ENCODE measurements at places on chromosomes 2 and 18.

DNA sequence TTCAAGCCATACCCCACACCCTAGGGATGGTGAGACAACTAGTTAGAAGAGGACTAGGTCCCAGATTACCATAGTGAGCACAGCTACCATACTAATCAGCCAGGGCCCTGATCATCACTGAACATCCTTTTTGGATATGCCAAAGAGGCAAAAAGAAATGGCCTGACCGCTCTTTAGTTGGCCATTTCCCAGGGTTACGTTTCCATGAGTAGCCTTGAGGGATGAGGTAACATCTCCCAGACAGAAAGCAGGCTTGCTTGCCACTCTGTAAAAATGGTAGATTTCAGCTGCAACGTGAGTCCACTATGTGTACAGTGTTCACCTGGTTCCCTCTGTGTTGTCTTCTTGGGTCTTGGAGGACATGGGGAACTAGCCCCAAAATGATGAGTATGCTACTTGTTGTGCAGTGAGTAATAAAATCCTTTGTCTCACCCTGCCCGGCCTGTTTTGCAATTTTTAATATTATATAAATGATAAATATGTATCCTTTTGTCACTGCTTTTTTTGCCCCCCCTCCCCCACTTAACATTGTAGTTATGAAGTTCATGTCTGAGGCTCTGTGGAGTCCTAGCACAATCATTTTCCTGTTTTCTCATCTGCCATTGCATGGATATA, 8.9 kb upstream of the GALM start:
- no peak for DNase-seq

DNA sequence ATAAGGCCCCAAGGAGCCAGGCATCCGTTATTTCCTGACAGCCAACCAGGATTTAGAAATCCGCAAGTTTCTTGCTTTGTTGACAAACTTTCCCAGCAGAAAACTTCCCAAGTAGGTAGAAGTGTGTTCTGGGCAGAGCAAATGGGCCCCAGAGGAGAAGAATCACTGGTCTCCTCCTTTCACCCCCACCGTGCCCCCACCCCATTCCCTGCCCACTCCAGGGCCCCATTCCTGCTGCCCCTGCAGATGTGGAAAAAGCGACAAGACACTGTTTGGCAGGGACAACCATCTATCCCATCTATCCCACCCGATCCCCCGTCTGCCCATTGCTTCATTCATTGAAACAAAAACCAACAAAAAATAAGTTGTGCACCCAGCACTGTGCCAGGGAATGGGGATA, 10.2 kb upstream of the FAHD2A start:
- no peak for DNase-seq

DNA sequence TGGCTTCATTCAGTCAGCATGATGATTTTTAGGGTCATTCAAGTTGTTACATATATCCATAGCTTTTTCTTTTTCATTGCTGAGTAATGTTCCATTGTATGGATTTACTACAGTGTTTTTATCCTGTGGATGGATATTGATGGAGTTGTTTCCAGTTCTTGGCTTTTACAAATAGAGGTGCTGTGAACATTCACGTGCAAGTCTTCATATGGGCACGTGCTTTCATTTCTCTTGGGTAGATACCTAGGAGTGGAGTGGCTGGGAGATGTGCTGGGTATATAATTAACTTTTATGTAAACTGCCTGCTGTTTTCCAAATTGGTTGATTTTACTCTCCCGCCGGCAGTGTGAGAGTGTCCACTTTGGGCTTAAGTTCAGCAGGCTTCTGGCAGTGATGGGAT, 16.5 kb downstream of the AGAP1 start:
- no peak for DNase-seq

DNA sequence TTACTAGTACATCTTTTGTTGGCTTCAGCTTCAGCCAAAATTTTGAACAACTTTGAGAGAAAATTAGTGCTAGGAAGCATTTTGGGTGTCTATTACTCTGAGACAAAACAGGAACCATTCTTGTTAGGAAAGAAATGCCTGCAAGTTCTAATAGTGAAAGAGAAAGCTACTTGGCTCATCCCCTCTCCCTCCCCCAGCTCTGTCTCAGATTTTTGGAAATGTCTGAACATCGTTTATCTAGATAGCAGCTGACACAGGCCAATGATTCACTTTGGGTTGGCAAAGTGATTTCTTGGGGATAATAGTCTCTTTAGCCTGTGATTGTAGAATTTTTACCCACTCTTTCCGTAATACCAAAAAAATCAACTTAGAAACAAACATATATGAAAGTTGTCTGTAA, 42.3 kb upstream of the PTPRM start:
- no peak for DNase-seq

GRCh38 chr2:173239644-173240043, 115.0 kb upstream of the CDCA7 start:
- no peak for DNase-seq

- no peak for DNase-seq
These were observed 49.6 kb downstream of the PAX8 start for GRCh38 chr2:113228991-113229716.
